HT1080 (cell line): ENCODE measurements at places on chromosomes 12 and 14. TPM values are rescaled to one million over a fixed set of nuclear protein-coding genes. Genes with fewer than 3 reads are reported as not detected.
A peak's percentile ranks its signal among the peaks of the same experiment; 100 is the strongest.

- DNase-seq: peak; percentile 39
Observed at GRCh38 chr12:46404225-46404631, 31.7 kb upstream of the SLC38A2 start.

Gene ARHGAP9
- total RNA-seq: 2.2 and 3.3 TPM in 2 replicates

DNA sequence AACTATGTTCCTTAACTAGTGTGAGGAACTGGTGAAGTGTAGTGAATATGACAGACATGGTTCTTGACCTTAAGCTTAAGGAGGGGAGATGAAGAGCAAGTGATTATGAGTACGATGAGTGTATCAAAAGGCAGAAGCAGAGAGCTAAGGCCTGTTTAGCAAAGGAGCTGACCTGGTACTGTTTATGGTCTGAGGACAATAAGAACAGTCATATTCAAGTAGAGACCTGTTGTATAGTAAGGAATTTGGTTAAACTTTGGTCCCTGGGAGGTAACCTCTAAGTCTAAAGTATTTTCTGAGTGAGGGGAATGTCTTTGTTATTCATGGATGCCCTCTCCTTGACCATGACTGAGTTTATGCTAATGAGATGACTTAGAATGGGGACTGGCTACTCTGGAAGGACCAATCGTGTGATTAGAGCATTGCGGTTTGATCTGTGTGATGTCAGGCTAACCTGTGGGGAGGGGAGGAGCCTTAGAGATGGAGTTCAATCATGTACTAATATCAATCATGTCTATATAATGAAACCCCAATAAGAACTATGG lies 389.3 kb downstream of the BMP4 start:
- no peak for DNase-seq

DNA sequence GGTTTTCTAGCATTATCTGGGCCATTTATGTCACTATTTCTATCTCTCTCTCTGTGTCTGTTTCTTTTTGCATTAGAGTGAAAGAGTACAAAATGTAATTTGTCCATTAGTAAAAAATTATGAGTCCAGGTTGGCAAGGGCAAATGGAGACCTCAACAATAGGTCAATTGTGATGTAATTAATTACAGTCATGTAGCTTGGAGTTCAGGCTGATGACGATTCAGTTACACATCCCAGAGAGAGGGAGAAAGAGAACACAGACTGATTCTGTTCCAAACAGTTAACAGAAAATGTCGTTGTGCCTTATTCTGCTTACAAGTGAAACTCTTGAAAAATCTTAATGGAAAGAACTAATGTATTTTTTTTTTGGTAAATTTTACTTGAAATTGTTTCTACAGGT lies 83.3 kb downstream of the ATXN7L3B start:
- DNase-seq: no peak

Gene RASAL1
- not detected in 2 replicates for total RNA-seq

DNA sequence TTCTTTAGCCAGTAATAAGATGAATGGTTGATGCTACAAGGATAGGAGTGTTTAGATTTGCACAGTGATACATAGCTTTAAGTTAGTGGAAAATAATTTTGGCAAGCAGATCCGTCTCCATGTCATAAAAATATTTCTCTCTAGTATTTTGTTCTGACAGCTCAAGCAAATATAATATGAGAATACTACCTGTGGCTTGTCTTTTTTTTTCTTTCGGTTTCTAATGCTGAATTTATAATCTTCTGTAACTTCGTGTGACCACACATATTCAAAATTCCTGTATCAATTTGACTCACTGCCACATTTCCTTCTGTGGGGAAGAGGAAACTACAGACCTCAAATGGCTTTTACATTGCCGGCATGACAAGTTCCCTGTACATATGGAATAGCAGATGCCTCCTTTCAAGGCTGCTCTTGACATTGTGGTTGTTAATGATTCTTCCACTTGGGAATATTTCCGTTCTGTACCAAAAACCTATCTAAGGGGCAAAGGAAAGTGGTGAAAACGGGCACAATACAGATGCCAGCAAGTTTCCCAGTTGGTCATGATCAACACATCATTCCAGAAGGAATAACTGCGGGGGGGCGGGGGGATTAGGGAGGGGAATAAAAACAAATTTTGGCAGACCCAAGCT lies 103.6 kb upstream of the CCDC91 start:
- no peak for DNase-seq

Gene CMTM5
- total RNA-seq: 0.10 TPM in 1 of 2 replicates, not detected in the other

Gene EXOC3L4
- total RNA-seq: not detected in 2 replicates

GRCh38 chr14:80844872-80845271 lies 96.7 kb downstream of the CEP128 start:
- DNase-seq: no peak

- DNase-seq: no peak
Observed at GRCh38 chr14:97253756-97254155, 456.6 kb downstream of the VRK1 start.

Gene SYCP3
- not detected in 2 replicates for total RNA-seq

Gene SLC5A8
- not detected in 2 replicates for total RNA-seq

GRCh38 chr14:71202881-71203280 lies 295.6 kb downstream of the PCNX1 start:
- no peak for DNase-seq

- no peak for DNase-seq
Observed at GRCh38 chr12:14113031-14113430, 131.6 kb upstream of the GRIN2B start.

Gene AQP2
- total RNA-seq: not detected in 2 replicates

GRCh38 chr14:89231426-89232113 lies 185.5 kb downstream of the FOXN3 start:
- no peak for DNase-seq

DNA sequence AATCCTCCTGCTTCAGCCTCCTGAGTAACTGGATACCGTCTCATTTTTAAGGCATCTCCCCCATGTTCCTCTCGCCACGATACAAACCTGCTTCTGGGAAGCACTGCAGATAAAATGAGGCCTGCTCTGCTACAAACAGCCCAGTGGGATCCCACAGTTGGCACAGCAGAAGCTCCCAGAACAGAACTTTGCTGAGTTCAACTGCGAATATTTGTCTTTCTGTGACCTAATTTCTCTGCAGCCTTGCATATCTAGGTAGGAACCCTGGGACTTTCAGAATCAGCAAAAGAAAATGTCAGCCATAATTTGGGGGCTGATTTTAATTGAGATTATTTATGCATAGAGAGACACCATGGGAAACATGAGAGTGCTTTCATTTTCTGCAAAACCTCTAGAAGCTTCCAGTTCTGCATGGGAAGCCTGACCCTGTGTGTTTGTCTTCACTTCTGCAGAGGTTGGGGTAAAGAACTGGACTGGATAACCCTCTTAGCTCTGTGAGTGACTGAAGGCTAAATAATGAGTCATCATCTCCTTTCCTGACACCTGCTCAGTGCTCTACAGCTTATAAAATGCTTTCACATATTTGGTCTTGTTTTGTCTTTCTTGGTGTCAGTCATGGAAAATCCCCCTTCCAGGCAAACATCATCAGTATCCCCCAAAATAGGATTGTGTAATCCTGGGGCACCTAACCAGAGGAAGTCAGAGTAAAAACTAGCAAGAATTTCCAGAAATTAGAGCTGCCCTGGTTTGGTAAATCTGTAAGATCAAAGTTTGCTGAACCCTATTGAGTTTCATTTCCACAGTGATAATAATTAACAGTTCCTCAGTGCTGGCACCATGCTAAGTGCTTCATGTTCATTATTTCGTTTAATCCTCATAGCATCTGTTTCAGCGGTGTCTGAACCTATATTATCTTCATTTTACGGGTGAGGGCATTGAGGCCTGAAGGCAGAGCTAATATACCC lies 185.8 kb downstream of the SLC15A4 start:
- no peak for DNase-seq

- DNase-seq: no peak
Observed at GRCh38 chr12:130830246-130830551, 8.9 kb downstream of the STX2 start.

DNA sequence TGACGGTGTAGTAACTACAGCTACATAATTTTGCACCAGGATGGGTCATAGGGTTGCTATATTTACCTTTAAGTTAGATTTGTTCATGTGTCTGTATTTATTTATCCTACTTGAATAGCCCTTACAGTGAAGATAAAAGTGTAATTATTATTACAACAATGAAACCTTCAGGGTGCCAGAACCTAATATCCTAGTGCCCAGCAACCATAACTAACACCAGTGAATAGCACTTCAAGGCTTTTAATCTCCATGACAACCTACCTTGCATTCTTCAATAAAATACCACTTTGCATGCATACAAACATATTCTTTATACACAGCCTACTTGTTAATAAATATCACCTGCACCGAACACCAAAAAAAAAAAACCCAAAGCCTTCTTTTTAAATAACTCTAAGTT lies 58.7 kb upstream of the G2E3 start:
- DNase-seq: no peak

Gene DTD2
- 34.2 and 49.8 TPM in 2 replicates for total RNA-seq

GRCh38 chr12:51395283-51396230 lies 4.4 kb upstream of the GALNT6 start:
- no peak for DNase-seq

GRCh38 chr12:13074396-13075117 lies 28.9 kb downstream of the GSG1 start:
- peak; percentile 35 for DNase-seq

Gene OR6C75
- not detected in 2 replicates for total RNA-seq

Gene IFNG
- total RNA-seq: not detected in 2 replicates

- DNase-seq: peak; percentile 55
Observed at GRCh38 chr14:31926123-31926522, 151.0 kb upstream of the ARHGAP5 start.

Gene LRRIQ1
- total RNA-seq: 0.06 TPM in 1 of 2 replicates, not detected in the other

DNA sequence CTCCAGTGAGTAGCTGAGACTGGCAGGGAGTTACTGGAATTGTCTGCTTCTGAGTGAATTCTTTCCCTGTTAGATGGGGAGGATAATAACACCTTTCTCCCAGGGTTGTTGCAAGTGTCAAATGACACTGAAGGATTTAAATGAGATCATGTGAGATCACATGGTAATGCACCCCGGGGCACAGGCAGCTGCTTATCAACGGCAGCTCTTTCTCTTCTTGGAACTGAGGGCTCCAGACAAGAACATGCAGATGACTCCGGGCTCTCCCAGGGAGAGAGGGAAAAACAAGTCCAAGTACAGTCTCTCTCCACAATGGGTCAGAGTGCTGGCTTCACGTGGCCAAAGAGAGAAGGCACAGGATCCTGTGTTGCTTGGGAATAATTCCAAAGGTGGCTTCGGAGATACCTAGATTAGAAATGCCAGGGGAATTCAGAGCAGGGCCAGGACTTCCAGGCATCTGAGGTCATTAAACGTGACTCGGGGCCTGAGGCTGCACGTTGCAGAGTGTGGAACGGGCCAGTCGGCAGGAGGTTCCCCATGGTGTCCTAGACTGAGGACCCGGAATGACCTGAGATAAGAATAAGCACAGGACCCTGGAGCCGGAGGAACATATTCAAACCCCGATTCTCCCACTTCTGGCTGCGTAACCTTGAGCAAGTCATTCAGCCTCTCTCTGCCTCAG lies 109.2 kb downstream of the PRMT8 start:
- no peak for DNase-seq

GRCh38 chr12:27824126-27824842 lies 44.2 kb upstream of the MANSC4 start:
- DNase-seq: no peak

Gene CCDC198
- 0.70 and 1.7 TPM in 2 replicates for total RNA-seq

Gene OVCH1
- not detected in 2 replicates for total RNA-seq

- DNase-seq: peak; percentile 90
Observed at GRCh38 chr14:73943083-73943482, 6.8 kb downstream of the FAM161B start.

DNA sequence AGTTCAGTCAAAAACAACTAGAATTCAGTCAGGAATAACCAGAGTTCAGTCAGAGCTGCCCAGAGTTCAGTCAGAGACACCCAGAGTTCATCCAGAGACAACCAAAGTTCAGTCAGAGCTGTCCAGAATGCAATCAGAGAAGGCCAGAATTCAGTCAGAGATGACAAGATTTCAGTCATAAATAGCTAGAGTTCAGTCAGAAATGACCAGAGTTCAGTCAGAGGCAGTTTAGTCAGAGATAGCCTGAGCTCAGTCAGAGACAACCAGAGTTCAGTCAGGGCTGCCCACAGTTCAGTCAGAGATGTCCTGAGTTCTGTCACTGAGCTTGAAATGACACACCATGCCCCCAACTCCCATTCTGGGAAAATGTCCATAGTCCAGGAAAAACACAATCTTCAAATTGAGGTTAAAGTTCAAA lies 1102.8 kb downstream of the BCL11B start:
- no peak for DNase-seq

Gene CIDEB
- total RNA-seq: 0.10 TPM in 1 of 2 replicates, not detected in the other

DNA sequence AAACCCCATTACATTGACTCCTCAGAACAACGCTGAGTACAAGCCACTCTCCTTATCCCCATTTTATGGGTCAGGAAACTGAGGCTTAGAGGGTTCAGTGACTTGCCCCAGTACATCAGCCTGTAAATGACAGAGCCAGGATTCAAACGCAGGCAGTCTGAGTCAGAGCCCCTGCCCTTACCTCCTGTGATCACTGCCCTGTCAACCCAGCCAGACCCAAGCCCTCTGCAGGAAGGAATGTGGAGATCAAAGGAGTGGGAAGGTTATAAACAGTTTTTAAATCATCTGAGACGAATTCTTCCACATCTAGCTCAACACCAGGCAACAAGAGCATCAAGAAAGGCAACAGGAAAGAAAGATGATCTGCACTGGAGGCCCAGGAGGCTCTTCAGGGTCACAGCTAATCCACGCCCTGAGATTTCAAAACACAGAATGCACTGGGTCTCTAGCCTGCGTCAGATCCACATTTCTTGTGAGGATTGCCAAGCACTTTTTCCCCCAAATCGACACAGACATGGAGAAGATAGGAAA lies 38.5 kb downstream of the SPTB start:
- peak; percentile 84 for DNase-seq

DNA sequence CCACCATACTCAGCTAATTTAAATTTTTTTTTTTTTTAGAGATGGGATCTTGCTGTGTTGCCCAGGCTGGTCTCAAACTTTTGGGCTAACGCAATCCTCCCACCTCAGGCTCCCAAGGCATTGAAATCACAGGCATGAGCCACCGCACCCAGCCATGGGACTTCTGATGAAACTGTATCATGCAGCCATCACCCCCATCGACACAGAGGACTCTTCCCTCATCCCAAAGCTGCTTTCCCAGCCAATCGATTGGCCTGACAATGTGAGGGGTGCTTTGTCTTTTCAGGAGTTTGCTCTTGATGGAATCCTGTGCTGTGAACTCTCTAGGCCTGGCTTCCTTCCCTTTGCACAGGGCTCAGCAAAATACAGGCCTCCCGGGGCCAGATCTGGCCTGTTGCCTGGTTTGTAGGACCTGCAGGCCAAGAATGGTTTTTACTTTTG lies 59.6 kb upstream of the NCOR2 start:
- DNase-seq: no peak

DNA sequence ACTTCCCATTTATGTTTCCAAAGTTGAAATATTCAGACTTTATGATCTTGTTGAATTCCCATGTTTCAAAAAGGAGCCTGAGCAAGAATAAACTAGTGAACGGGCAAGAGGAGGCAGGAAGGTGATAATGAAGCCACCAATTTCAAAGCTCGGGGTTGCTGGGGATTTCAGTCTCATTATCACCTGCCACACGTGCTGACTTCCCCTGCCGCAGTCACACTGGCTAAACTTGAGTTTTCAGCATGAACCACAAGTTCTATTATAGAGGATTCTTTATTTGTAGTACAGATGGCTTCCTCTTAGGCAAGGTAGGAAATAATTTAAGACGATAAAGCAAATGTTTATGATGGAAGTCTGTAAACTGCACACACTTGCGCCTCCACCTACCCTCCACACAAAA lies 18.1 kb upstream of the DIABLO start:
- no peak for DNase-seq
